ENCODE measurements at places on chromosomes 13 and 19.

DNA sequence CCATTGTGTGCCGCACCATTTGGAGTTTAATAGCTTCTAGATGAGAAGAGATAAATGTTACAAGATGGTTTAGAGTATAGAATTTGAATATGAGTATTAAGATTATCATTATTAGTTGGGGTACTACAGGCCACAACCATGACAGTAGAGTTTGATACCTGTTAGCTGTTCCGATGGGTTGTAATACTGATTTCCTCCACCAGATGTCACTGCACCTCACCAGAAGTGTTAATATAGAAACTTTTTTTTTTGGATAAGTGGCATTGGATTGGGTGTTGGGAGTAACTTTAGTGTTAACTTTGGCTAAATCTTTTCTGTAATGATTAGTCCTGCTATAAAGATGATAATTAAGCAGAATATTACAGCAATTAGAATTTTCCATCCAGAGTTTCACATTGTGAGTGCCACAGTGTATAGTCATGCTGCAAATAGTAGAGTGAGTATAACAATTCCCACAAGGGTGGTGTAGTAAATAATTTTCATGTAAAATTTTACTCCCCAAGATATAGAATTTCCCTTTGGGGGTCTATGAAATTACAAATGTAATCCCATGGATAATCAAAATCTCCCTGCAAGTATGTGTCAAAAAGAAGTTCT is 56.3 kb downstream of the PSG3 start:
- no peak for DNase-seq

DNA sequence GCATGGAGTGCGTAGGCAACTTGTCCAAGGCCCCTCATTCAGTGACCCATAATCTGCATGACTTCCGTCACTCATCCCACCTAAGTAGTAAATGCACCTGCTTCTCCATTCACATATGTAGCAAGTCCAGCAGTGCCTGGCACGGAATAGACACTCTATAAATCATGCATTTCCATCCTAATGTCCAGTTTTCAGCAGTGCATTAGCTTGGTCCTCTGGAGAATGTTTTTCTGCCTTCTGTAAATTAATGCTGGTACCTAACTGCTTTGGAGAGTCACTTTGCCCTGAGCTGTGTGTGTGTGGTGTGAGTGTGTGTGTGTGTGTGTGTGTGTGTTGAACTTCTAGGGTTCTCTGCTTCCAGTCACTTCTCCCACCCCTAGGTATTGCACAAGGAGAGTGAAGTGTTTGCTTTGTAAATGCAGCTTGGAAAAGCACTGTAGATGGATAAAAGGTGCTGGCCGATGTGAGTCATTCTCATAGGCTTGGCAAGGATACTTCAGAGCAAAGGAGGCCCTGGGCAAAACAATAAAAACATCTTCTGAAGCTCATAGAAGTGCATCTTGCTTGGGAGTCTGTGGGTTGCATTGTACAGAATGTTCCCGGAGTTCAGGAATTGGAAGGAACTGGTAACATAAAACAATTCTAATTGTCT is 181.8 kb downstream of the KATNAL1 start:
- DNase-seq: no peak

DNA sequence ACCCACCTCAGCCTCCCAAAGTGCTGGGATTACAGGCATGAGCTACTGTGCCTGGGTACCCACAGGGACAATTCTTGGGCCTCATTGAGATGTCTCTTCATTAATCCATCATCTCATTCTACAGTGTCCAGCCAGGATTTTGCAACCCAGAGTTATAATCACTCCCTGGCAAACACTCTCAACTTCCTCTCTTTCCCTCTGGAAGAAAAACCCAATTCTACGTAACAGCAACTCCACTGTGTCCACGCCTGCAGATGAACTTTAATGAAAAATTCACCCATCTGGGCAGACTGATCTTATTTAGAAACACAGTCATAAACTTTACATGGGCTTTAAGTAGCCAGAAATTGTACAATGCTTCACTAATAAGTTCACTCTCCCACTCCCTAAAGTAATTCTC is 90.1 kb upstream of the ABCC4 start:
- no peak for DNase-seq

- no peak for DNase-seq
Observed at GRCh38 chr19:15979293-15979692, 30.5 kb downstream of the OR10H4 start.

DNA sequence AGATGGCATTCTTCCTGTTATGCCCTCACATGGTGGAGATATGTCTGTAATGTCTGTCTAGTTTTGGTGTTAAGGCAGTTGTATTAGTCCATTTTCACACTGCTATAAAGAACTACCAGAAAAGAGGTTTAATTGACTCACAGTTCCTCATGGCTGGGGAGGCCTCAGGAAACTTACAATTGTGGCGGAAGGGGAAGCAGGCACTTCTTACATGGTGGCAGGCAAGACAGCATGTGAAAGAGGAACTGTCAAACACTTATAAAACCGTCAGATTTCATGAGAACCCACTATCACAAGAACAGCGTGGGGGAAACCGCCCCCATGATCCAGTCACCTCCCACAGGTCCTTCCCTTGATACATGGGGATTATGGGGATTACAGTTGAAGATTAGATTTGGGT is 3.2 kb downstream of the ZNF441 start:
- no peak for DNase-seq

- no peak for DNase-seq
Observed at GRCh38 chr13:28355822-28356371, 139.0 kb downstream of the FLT1 start.
